Fibroblast of the aortic adventitia (primary cell): ENCODE measurements at places on chromosomes 7 and 10.

DNA sequence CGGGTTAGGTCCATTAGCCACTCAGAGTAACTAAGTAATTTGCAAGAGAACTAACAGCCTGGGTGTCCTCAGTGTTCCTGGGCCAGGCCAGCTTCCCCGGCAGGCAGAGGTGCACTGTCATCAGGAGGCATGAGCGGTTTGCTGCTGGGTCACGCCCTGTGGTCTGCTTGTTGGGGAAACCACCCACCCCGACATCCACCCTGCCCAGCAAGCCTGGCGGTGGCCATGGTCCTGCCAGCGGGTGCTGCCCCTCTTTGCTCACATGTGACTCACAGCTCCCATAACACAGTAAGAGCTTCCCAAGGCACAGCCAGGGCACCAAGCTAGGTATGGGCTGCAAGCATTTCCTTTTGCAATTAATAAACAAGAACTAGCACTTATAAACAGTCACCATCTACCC, 75.9 kb downstream of the RGS10 start:
- DNase-seq = no peak

DNA sequence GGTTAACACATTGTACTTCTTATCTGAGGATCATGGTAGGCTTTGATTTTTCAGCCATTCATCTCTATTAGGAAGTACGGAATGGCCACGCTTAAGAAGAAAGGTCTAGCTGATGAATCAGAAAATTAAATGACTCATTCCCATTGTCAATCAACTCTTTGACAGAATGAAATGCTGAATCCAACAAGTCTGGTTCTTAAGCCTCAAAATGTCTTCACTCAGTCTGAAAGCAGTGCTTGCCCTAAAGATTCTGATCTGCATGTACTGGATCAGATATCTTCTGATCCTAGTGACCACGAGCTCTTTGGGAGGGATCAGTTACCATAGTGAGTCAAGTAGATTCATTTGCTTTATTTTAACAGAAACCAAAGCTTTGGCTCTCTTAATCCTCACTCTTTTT, 5.7 kb upstream of the CELF2 start:
- DNase-seq = no peak

DNA sequence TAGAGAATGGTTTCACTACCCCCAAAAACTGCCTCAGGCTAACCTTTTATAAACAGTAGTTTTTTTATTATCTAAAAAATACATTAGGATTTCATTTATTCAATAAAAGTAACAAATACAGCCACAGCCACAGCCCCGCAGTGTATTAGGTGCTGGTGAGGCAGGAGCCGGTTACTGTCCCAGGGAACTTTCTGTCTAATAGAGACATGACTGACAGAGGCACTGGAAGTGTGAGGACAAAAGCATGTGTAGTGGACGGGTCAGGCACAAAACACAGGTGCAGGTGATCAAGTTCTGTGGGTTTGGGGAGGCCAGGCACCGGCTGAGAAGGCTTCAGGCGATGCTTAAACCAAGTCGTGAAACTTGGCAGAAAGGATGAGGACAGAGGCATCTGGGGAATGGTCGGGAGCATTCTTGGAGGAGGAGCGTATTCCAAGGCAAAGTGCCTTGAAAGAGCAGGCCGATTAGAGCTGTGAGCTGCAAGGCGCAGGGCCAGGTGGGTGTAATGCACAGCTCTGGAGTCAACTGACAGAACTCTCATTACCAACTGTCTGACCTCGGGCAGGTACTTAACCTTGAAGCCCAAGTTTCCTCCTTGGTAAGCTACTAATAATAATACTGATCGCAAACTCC, 138.2 kb downstream of the USP6NL start:
- DNase-seq = peak; percentile 30

DNA sequence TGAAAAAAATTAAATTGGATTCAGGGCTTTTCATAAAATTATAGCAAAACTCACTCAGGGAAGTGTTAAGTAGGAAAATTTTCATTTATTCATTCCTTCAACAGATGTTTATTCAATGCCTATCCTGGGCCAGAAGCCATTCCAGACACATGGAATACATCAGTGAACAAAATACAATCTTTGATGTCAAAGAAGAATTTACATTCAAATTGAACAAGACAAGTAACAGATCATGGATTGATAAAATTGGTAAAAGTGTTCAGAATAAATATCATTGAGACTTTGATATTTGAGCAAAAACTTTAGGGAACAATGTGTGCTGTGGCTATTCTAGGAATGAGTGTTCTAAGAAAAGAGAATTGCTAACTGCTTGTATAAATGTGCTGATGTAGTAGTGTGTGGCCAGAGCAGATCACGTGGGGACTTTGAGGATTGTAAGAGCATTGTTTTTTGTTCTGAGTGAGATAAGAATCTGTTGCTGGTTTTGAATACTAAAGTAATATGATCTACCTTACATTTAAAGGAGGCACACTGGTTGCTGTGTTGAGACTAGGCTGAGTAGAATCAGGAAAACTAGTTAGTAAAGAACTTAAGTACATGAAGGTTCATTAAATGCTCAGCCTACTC, 957.2 kb downstream of the PCDH15 start:
- no peak for DNase-seq

DNA sequence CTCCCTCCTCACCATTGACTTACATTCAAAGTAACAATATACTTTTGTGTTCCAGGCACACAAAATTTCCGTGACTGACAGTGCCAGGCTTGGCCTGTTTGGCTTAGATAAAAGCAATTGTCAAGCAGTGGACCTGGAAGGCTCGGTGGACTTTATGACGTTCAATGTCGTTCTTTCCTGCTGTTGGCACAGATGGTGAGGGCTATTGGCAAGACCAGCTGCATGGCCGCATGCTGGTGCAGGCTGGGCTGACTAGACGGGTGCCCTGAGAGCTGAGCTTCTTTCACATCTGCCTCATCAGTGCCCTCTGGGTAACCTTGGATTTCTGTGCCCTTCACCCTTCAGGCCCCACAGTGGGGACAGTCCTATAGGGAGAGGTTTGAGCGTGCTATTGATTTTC, 45.2 kb downstream of the WIPF3 start:
- no peak for DNase-seq
